NCI-H460 (cell line): ENCODE measurements at places on chromosomes 3 and 15.

DNA sequence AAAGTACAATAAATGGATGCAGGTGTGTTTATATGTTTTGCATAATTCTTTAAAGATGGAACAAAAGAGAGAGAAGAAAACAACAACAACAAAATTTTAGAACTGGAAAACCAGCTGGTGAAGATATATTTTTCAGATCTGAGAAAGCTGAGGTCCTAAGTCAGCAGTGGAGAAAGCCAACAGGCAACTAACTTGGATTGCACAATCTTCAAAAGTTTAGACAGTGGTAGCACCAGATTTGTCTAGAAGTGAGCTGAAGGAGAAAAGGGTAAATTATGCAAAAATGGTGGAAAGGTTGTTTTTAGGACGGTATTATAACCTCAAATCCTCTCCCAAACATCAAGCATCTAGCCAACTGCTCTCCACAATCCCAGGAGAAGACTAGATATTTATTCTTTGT lies 17.0 kb downstream of the FGF12 start:
- no peak for DNase-seq

DNA sequence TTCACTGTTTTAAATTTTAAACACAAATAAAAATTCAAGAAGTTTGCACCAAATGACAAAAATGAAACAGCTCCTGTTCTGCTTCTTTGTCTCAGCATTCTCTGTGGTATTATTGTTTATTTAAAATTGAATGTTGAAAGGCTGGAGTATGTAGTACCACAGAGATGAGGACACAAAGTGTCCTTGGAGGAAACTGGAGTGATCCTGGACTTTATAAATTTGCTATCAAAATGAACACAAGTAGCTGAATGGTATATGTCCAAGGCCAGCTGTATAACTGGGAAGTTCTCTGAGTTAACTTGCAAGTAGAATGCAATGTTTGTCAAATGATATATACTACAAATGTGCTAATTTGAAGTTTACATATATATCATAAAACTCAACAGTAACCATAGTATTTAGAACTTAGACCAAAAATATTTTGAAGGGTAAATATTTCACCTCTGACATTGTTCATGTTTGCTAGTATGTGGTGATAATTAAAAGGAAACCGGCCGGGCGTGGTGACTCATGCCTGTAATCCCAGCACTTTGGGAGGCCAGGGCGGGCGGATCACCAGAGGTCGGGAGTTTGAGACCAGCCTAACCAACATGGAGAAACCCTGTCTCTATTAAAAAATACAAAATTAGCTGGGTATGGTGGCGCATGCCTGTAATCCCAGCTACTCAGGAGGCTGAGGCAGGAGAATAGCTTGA lies 12.3 kb downstream of the BTLA start:
- no peak for DNase-seq

- DNase-seq: peak; percentile 32
Measured at GRCh38 chr3:142844339-142844977, 44.4 kb downstream of the PCOLCE2 start.

DNA sequence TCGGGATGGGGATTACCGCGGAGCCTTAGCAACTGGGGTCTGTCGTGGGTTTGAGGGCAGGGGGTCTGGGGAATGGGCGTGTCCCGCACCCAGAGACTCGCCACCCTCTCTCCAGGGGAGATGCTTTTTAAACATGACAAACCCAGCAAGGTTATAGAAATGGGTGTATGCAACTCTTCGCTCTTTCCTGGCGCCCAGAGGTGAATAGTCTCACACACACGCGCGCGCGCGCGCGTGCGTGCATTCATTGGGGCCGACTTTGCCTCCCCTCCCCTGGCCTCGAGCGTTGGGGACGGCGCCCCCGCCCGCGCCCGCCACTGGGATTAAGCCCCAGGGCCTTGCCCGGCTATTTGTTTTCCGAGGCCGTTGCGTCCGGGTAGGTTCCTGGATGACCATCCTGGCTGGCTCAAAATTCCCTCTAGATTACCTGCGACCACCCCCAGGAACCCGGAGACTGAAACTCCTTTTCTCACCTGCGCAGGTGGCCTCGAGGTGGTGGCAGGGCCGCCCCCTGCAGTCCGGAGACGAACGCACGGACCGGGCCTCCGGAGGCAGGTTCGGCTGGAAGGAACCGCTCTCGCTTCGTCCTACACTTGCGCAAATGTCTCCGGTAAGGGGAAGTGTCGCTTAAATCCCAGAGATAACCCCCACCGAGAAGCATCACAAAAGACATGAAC lies 777 bp downstream of the GPR160 start:
- DNase-seq: no peak

DNA sequence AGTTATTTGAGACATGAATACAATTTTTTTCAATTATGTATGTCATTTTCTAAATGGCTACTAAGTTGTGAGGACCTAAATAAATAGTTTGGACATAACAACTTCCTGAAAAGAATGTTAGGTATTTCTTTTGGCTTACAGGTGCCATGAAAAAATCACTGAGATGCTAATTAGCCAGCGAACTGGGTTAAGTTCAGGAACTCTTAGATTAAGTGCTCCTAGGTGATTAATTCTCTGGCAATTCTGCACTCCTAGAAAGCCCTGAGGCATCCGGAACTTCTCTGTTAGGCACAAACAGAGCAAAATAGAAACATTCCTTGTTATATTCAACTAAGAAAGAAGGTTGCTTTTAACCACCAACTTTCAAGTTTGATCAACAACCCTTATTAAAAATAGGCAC lies 192.3 kb downstream of the STAG1 start:
- no peak for DNase-seq

- no peak for DNase-seq
Measured at GRCh38 chr3:143812481-143812880, 35.8 kb downstream of the SLC9A9 start.

DNA sequence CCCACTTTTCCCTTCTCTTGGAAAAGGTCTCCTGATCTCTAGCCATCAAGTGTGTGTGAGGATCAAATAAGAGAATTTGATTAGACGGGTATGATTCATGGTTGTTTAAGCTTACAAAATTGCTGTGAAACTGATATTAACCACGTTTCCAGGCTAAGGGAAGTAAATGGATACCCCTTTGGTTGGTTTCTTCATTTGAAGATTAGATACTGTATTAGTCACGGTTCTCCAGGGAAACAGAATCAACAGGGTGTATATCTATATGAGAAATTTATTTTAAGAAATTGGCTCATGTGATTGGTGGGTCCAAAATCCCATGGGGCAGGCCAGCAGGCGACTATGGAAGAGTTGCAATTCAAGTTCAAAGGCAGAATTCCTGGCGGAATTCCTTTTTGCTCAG lies 112.7 kb upstream of the SELENOK start:
- DNase-seq: no peak

- DNase-seq: peak; percentile 14
Measured at GRCh38 chr3:122299872-122300460, 25.1 kb upstream of the CSTA start.

- no peak for DNase-seq
Measured at GRCh38 chr3:133159498-133160475, 121.6 kb downstream of the TMEM108 start.

DNA sequence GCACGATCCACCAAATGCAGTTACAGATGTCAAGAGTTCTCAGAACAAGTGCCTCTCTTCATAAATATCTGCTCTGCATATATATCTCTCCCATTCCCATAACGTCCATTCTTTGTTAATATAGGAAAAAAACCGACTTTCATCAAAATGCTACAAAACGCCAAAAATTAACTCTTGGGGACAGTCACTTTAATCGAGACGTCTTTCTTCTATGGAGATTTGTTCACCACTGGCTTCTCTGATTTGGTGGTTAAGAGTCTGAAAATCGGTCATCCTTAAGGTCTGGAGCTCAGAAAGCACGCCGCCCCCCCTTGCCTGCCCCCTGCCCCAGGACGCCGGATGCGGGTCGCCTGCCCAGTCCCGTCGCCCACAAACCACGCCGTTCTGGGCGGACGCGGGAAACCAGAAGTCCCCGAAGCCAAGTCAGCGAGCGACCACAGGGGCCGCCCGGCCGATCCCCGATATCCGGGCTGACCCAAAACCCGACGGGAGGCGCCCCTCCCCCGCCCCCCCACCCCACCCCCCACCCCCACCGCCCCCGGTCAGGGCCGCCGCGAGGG lies 252.7 kb downstream of the TJP1 start:
- no peak for DNase-seq

- no peak for DNase-seq
Measured at GRCh38 chr3:143240886-143241285, 121.3 kb downstream of the CHST2 start.

GRCh38 chr3:124483915-124484470 lies 246.3 kb upstream of the UMPS start:
- DNase-seq: no peak

DNA sequence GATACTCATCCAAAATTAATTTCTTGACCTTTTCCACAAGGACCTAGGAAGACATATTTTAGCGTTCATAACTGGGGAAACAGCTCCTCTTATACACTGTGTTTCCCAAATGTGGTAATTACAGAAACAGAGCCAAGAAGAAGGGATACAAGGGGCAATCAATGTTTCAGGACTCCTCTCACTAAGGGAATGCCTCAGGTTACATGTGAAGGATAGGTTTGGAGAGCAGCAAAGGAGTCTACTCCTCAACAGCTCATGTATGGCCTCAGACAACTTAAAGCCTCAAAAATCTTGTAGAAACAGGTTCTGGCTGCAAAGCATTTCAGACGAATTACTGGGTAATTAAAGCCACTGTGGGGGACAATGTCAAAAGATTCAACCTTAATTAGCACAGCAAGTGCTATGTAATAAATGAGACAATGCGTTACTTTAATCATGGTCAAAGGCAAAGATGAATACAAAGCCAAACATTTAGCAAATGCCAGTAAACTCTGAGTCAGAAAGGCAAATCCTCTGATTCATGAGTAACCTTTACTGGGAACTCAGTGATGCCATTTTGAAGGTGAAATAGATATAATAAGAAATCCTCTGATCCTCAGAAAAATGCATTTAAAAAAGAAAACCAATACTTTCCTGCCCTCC lies 1111.2 kb downstream of the TUSC7 start:
- DNase-seq: peak; percentile 63

- DNase-seq: no peak
Measured at GRCh38 chr3:50587806-50588758, 18.8 kb downstream of the HEMK1 start.

GRCh38 chr3:112303764-112304325 lies 9.8 kb upstream of the SLC9C1 start:
- no peak for DNase-seq

DNA sequence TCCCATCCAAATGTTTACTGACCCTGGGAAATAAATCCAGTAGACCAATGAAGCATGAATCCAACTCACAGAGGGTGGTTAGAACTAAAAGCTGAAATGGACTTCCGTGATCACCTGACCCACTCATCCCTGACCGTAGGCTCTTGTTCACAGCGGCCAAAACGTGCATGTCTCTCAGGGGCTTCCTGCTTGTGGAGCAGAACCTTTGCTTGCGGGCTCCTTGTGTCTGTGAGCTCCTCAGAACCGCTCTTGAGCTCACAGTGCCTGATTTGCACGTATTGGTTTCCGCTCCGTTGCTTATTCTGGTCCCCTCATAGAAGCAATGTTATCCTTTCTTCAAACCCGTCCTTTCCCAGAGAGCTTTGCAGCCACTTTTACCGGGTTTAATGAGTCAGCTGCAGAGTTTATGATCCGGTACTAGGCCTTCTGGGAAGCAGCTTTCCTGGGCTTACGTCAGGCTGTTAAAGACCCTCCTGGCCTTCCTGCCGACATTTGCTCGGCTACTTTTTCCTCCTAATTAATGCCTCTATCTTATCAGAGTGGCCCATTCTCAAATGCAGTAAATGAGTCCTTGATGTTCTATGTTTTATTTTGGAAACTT lies 35.4 kb downstream of the LIPC start:
- no peak for DNase-seq

- no peak for DNase-seq
Measured at GRCh38 chr3:39275963-39276593, 3.8 kb downstream of the CX3CR1 start.

DNA sequence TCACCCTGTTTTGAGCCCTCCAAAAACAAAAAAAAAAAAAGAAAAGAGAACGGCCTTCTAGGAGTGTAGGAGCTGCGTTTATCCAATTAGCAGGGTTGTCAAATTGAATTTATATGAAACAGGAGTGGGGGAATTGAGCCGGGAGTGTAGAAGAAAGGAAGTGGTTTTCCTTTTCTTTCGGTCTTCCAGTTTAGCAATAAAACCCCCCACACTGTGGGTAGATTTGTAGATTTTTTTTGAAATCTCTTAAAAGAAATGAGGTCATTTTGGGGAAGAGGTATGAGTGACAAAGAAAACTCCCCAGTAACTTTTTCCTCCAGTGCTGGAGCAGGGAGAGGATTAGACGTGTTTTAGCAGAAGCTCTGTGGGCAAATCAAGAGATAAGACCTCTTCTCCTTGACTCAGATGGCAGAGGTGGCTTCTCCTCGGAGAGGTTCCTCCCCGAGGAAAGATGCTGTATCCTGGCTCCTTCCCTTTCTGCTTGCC lies 30.8 kb downstream of the BOC start:
- DNase-seq: no peak

GRCh38 chr3:16840101-16840424 lies 44.7 kb upstream of the PLCL2 start:
- DNase-seq: no peak

DNA sequence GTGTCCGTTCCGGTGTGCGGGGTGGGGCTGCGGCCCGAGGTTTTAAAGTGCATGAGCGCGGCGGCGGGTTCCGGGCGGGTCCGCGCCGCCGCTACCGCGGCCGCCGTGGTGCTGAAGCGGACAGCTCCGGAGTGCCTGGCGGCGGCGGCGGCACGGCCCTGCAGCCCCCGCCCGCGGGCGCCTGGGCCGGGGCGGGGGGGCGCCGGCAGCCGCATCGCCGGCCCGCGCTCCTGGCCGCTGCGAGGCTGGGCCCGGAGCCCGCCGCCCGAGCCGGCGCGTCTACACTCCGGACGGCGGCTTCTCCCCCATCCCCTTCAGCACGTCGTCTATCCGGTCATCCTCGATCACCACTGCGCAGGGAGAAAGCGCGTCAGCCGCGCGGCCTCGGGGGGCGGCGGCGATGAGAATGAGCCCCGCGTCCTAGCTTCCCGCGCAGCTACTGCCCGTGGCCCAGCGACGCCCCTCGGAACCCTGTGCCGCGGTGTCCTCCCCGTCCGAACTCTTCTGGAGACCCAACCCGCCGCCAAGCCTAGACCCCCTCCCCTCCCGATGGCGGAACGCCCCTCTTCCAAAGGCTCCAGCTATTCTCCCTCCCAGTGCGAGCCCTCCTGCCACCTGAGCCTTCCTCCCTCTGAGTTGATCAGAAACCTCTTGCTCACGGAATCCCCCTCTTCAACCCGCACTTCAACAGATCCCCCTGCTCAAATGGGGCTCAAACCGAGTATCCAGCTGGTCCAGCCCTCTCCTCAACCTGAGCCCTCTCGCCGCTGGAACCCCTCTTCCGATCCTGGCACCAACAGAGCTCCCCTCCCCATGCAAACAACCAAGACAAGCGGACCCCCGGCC lies 1.3 kb downstream of the CAMK2N2 start:
- DNase-seq: no peak

GRCh38 chr15:97984157-97984556 lies 23.7 kb downstream of the ARRDC4 start:
- no peak for DNase-seq

DNA sequence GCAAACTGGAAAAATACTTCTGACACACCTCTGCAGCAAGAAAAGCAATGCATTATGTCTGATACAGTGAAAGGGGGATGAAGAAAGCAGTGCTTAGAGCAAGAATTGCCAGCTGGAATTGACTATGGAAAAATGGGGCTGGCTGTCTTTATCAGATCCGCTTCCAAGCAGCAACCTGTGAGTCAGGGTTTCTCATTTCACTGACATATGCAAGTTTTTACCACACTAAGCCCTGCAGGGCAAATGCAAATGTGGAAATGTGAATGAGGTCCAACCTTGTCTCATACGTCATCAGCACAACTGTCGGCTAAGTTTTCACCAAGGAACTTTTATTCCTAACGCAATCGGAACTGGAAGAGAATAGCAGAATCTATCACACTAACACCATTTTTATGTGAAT lies 172.5 kb upstream of the GADL1 start:
- DNase-seq: peak; percentile 33
